ENCODE measurements at places on chromosomes 6 and 20.

DNA sequence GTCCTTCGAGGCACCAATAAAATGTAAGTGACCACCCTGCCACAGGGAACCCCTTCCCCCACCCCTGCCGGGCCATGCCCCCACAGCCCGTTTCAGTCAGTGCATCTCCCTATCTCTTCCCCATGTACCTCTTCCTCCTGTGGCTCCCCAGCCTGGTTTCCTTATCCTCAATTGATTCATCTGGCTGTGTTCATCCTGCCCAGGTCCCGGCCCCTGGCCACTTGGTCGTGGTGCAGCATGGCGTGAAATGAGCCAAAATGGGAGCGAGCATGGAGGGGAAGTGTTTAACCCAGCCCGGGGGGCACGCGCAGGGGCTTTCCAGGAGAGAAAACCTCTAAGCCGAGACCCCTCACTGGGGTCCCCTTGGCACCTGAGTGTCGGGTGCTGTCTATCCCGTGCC lies 35.9 kb downstream of the HM13 start:
- no peak for DNase-seq

DNA sequence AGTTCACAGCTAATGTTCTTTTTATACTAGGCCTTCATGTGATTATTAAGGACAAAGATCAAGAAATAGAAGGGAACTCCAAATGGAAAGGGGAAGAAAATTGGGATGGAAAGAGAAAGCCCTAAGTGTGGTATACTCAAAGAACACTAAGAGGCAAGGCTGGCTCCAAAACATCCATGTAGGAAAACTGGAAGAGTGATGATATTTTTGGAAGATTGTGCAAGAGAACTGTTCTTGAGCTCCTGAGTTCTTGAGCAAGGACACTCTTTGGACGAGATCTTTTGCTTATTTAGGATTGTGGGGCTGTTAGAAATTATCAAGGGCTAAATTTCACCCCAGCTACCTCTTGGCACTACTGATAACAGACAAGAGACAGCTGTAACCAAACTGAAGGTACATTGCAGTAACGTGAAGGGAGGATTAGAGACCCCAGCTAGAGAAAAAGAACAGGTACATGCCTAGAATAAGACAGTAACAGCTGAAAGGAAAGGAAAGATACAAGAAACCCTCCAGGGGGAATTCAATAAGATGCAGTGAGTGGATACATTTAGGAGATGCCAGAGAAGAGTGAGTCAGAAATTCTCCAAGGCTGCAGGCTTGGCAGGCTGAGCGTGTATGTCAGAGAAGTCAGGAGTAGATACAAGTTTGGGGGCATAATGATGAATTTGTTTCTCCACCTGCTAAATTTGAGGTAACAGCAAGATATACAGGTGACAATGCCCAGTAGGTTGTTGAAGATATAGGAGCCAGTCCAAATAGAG lies 69.7 kb downstream of the CBLN4 start:
- DNase-seq = no peak

DNA sequence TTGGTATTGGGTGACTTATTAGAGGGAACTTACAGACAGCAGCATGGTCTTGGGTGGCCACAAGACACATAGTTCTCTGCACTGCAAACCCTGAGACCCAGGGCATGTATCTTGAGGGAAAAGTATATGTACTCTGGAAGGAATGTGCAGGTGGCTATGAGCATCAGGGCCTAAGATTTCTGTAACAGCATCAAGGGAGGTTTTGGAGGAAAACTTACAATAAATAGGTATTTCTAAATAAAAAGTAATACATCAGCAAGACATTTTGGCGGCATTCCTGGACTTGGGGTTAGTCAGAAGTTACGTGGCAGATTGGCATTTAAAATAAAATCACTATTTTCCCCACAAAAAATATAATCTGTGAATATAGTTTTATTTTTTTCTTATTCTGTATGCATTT lies 8.0 kb upstream of the STX7 start:
- no peak for DNase-seq

DNA sequence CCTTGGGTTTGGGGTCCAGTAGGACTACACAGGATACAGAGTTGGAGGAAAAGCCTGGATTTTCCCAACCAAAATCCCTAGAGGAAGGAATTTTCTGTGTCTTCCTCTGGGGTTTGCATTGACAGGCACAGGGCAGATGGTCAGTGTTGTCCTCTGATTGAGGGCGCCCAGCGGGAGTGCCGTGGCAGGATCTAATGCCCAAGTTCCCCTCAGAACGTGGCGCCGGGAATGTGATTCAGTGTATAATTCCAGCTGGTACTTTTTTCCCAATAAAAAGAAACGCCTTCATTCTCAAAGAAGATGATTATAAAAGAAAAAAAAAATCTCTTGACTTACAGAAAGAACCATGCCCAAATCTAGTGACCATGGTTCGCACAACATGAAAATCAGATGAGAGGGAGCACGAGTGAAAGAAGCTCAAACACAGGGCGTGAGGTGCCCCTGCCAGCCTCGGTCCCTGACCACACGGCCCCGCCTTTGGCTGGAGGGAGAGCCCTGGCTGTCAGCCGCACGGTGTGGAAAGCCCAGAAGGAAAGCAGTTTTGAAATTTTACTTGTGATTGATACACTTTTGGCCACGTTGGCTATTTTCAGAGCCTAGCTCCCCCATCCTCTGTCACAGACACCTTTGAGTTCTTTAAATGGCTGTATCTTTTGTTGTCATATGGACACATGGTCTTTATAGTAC lies 31.6 kb downstream of the VEGFA start:
- no peak for DNase-seq

All from CD4-positive, alpha-beta T cell treated with Interferon alpha-2 for 1 hour (primary cell).